Occipital lobe (tissue), 3 donors: ENCODE measurements at places on chromosomes 6 and 20.

GRCh38 chr6:40809627-40810026, 222.5 kb upstream of the LRFN2 start:
- no peak for DNase-seq

GRCh38 chr6:45626087-45626891, 248.6 kb upstream of the SUPT3H start:
- no peak for DNase-seq

- no peak for DNase-seq
These were observed 160.2 kb downstream of the DST start for GRCh38 chr6:56482525-56482924.

DNA sequence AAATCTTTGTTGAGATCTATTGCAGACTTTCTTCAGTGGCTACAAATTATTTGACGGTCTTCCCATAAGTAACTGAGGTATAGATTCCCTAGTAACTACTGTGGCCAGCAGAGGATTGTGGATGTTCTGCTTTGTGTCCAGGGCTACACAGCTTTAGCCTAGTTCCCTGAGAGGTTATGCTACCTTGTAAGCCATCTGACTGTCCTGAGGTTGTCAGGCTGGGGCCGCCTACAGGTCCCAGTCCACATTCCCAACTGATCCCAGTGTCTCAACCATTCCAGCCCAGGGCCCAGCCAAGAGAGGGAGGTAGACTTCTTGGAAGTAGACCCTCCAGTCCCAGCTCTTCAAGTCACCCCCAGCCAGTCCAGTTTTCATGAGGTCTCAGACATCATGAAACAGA, 57.7 kb downstream of the BANF2 start:
- DNase-seq = no peak

DNA sequence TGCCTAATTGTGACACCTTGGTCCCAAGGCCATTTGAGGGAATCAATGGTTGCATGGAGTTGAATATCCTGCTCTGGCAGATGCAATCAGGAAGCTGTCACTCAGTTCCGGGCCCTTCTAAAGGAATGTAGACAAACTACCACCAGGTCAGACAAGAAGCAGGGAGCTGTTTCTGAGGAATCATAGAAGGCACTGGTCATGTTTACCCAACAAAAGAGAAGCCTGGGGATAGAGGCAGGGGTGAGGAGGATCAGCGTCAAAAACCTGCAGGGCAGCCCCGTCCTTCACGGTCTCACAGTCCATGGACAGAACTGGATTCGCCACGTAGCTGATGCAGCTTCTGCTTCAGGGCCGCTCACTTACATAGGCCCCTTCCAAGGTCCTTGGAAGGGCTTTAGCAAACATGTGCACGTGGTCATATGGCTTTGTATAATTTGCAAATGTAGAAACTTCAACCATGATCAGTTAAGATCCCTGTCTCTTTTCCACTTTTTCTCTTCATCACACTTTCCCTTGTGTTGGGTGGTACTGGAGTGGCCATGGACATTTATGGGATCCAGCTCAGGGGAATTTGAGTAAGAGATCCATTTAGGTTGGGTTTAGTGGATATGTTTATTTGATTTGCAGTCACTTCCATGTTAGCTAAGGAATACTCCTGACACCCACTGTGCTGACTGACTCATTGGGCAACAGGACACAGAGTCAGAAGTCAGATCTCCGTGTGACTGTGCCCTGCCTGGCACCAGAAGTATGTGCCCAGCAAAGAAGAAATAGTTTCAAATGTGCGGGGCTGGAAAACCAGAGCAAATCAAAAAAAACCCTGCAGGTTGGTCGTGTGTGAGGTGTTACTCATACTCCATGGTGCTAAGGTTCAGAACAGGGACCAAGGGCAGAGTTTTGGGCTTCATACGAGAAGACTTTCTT, 60.0 kb upstream of the ZFAND3 start:
- DNase-seq = no peak

DNA sequence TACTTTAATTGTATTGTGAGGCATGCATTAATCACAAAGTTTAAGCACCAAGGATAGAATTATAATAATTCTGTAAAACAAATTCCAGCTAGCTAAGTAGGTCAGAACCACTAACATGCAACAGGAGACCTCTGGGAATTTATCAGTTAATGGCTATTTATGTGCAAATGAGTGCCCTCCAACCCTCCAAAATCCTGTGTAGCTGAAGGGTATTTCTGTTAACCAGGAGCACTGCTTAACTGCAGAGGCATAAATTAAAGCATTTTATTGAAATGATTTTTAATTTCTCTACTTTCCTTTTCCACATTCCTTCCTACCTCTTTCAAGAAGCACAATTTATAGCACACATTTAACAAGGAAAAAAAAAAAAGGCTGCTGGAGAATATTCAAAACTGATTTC, 77.0 kb downstream of the MMS22L start:
- no peak for DNase-seq

- DNase-seq = no peak
These were observed 664.8 kb upstream of the MMS22L start for GRCh38 chr6:97947841-97948240.

GRCh38 chr6:123211777-123212545, 215.9 kb downstream of the CLVS2 start:
- DNase-seq = no peak

DNA sequence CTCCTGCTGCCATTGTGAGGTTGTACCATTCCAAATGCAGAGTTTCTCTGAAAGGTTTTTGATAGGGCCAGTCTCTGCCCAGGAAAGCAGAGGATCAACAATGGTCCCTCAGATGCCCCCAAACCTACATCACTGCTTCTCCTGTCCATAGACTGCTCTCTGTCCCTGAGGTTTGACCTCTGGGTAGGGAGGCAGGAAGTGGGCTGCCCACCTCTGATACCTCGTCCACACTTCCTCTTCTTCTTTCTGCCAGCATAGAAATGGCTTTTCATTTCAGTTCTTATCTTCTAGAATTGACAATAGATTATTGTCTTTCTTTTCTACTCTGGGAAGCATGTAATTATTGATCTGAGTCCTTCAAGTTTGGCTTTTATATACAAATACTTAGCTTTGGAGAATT, 170.6 kb downstream of the TRMT11 start:
- DNase-seq = no peak

DNA sequence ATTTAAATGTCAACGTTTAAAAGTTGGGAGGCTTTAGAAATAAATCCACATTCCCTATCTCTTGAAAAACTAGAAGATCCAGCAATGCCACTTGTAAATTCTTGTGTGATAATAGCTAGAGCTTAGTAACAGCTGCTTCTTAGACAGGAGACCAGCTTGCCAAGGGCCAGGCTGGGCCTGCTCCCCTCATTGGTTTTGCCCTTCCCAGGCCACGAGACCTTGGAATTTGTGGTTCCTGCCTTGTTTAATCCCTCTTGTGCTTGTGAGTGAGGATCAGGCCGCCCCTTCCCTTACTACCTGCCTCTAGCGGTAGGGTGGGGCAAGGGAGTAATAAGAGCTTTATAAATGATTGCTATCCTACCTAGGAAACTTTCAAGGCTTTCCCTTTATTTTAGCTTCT, 363.5 kb downstream of the SYNE1 start:
- no peak for DNase-seq

DNA sequence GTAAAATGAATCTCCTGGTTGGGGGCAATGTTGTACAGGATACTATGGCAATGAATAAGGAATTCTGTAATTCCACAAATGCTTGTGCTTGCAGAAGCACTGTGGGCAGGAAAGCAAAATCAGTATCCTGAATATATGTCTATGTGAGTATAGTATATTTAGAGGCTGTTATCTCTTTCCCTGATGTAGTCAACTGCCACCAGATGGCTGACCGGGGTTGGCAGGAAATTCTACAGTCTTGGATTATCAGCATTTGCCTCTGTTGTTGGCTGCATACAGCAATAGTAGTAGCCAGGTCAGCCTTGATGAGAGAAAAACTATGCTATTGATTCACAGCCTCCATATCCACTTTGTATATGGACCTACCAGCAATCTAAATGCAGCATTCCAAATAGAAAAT, 425.1 kb upstream of the JAG1 start:
- DNase-seq = no peak

DNA sequence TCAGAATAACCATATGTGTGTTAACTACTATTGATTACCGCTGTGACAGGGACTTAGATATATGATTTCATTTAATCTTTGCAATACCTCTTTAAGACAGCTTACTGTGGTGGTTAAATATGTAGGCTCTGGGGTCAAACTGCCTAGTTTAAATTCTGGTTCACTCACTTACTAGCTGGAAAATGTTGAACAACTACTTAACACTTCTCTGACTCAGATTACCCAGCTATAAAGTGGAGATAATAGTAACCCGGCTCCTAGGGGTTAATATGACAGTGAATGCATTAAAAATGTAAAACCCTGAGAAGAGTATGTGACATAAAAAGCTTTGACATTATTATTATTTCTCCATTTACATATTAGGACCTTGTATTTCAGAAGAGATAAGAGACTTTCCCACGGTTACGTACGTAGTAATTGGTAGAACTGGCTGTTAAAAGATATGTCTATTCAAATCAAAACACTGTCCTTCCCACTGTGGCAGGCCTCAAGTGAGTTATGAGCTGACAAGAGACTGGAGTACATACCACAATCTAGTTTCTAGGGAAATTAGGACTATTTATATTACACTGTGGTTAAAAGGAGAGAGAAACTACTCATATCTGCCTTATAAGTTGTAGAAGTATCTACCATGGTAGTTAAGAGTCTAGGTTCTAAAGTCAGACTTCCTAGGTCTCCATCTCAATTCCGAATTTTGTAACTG, 4.4 kb upstream of the PLCB1 start:
- DNase-seq = no peak

DNA sequence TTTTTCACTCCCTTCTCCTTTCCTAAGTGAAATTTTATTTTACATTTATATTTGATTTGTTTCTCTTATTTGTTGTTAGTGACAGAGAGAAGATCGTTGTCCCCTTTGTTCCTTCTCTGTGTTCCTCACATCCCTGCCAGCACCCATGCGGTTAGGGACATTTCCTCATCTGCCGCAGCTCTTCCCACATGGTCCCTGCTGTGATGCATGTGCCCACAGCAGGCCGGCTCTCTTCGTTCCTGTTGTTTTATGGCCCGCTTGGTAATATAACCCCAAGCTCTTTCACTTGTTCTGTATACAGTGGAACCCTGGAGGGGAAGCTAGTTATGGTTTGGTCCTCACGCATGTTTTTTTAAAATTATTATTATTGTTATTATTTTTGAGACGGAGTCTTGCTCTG, 23.6 kb downstream of the DTD1 start:
- DNase-seq = no peak

- no peak for DNase-seq
These were observed 71.5 kb downstream of the EFCAB8 start for GRCh38 chr20:32930181-32930580.

GRCh38 chr6:90370493-90370959, 73.9 kb upstream of the BACH2 start:
- no peak for DNase-seq

- no peak for DNase-seq
These were observed 87.1 kb downstream of the COL19A1 start for GRCh38 chr6:69953491-69953890.

- DNase-seq = no peak
These were observed 11.2 kb downstream of the KIZ start for GRCh38 chr20:21137078-21137477.

DNA sequence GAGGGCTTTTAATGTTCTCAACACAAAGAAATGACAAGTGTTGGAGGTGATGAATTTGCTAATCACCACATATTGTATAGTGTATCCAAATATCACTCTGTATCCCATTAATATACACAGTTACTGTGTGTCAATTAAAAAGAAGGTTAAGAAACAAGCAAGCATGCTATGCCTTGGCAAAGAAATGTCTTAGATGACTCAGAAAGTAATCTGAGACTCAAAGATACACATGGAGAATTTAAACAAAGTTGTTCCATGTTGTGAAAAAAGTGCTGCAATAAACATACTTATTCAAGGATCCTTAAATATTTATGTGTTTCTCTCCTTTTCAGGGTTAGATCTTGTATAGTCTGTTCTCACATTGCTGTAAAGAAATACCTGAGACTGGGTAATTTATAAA, 300.9 kb downstream of the DHX35 start:
- no peak for DNase-seq

- DNase-seq = no peak
These were observed 158.4 kb upstream of the SIM1 start for GRCh38 chr6:100622907-100623692.
